ENCODE measurements at places on chromosomes 12 and 14.
A peak's percentile ranks its signal among the peaks of the same experiment; 100 is the strongest.

DNA sequence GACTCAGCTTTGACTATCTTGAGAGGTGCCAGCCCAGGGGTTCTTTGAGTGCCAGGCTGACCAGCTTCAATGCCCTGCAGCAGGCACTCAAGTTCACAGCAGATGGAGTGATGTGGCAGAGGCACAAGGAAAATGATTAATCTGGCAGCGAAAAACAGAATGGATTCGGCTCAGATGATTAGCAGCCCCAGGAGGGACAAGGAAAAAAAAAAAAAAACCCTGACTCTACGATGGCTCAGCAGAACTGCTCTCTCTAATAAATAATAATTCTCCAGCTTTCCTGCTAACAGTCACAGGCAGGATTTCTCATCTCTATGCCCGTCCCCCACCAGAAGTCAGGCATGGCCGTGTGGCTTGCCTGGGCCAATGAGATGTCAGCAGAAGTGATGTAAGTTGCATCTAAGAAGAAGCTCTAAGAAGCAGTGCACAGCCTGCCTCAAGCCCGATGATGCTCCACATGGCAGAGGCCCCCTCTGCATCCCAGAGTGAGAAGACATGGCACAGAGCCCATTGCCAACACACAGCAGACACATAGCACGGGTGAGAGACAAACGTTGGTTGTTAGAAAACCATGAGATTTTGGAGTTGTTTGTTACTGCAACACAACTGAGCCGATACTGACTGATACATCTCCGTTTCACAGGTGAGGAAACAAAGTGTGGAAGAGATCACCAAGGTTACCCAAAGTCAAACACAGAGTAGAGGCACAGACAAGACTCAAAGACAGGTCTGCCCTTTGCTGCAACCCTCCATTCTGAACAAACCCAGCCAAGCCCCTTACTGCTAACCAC lies 111.0 kb downstream of the SCARB1 start:
- DNase-seq: no peak

DNA sequence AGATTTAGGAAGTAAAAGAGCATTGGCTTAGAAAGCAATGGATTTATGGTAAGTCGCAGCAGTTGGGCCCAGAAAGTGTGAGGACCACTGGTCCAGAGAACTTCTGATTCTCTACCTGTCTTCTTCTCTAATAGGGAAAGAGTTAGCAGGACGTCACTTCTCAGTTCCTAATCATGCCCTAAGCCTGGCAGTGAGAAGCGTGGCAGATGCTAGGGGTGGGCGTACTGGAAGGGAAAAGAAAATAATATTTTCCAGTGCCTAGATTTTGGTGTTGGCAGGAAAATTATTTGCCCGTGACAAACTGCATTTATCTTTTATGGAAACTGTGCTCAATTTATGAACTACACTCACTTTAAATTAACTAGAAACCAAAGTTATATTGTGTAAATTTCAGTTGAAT lies 212.3 kb downstream of the PPFIA2 start:
- no peak for DNase-seq

- no peak for DNase-seq
Observed at GRCh38 chr12:32098112-32098511, 8.5 kb upstream of the BICD1 start.

GRCh38 chr12:87667378-87667777 lies 361.8 kb downstream of the C12orf50 start:
- DNase-seq: peak; percentile 1

DNA sequence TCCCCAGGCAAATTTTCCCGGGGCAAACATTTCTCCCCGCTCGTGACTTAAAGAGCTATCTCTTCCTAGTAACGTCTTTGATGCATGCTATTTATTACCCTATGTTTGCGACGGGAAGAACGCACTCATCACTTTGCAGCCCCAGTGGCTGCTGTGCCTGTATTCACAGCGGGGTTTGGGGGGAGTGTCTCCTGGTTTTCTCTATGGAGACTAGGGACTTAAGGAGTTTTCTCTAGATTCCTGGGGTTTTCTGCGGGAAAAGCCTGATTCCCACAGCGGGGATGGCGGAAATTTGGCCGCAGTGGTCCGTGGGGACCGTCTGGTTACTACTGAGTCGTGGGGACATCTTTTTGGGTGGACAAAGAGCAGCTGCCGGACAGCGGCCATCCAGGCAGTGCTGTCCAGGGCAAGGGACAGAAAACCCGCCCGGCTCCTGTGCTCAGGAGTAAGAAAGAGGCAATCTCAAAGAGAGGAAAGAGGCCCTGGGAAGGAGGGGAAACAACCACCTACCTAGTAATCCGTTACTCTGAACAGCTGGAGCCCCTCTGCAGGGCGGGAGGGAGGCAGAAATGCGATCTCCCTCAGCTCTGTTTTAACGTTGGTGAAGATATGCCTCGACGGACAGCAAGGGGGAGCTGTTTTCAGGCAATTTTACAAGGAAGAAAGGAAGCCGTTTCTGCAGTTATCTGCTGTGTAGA lies 771 bp upstream of the AVPR1A start:
- DNase-seq: peak; percentile 7

DNA sequence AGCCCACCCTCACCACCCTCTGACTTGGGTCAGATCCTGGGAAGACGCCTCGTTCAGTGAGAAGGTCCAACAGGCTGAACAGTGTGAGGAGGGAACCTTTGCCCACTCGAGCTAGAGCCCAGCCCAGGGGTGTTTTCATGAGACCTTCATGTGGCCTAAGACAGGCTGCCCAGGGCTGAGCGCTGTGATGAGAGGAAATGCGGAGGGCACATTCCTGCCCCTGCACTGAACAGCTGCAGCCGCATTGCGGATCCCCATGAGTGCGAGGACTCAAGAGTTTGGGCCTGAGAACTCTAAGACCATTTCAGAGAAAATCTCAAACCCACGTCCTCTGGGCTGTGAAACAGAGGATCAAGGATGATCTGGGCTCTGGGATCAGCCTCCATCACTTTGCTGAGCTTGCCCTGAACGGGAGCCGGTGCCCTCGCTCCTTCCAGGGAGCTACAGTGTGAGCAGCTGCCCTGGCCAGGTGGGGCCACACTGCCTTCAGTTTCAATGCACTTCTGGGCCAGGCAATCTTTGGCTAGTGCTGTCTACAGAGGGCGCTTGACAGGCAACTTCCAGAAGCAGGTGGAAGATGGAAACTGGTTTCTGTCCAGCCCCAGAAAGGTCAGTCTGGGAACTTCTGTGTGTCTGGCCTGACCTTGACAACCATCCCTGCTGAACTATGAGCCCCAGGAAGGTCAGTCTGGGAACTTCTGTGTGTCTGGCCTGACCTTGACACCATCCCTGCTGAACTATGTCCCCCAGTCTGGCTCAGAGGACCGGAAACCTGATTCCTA lies 43.5 kb upstream of the P2RX7 start:
- DNase-seq: no peak

DNA sequence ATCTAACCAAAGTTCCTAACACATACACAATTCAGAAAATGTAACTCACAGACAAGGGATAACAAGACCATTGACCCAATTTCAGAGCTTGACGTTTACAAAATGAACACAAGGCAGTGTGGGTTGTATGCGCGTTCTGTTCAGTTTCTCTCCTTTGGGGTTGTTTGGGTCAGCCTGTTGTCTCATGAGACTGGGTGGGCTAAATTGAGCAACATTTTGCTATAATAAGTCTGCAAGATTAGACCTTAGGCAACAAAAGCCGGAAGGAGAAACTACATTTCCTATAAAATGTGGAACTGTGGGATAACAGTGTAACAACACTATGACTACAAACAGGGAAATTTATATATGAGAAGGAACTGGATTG lies 18.8 kb upstream of the LTA4H start:
- no peak for DNase-seq

DNA sequence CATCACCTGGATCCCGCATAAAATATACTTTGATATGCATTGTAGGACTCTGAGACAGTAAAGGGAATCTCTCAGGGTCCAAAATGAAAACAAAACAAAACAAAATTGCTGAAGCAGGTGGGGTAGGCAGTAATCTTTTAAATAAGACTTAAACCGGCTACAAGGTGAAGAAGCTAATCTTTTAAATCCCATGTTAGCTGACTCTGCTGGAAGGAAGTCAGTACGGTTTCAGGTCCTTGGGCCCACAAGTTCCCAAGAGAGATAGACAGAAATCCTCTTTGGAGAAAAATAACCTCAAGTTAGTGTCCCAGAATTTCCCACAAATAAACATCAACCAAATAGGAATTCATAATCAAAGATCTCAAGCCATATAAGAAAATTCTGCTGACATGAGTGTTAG lies 5.0 kb upstream of the EPS8 start:
- DNase-seq: no peak

DNA sequence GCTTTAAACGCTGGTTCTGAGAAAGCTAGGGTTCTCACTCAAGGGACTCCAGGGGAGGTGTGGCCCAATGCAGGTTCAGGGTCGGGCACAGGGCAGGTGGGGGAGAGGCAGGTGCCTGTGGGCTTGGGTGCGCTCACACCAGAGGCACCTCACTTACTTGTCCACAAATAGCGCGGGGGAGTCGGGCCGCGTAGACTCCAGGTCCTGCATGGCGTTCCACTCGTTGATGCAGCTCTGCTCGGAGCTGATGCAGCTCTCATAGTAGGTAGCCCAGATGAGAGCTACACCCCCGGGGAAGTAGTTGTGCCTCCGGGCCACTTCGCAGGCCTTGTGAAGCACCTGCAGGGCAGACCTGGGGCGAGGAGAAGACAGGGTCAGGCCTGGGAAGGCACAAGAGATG lies 49.9 kb downstream of the SSH1 start:
- DNase-seq: no peak

- no peak for DNase-seq
Observed at GRCh38 chr14:55603401-55603953, 23.5 kb downstream of the KTN1 start.

DNA sequence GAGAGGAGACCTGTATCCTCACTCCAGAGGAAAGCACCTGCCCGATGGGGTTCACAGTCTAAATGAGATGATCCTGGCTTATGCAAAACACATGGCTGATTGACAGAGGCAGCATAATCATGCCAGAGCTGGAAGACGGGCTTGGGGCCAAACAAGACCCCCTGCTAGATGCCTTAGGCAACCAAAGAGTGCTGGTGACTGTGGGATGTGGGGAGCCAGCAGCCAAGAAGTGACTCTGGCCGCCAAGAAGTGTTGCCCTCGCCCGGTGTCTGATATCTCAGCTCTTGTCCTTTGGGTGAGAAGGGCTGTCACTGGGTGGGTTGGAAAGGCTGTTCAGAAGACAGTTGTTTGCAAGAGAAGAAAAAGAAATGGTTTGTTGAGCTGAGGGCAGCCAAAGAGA lies 56.7 kb downstream of the PLEKHG3 start:
- no peak for DNase-seq

DNA sequence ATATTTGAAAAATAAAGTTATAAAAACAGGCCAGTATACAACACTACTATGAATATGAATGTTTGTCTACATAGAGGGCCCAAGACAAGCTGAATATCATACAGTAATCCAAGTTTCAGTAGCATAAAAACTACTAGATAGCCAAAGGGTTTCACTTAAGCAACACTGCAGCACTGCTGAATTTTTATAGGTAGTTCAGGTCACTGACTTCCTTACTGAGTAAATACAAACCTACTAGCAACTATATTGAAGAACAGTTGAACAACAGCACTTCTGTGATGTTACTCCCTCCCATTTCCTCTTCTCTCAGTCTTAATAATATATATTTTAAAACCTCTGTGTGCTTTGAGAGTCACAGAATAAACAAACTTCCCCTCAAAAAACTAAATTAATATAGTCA lies 42.7 kb downstream of the GTF2A1 start:
- no peak for DNase-seq

DNA sequence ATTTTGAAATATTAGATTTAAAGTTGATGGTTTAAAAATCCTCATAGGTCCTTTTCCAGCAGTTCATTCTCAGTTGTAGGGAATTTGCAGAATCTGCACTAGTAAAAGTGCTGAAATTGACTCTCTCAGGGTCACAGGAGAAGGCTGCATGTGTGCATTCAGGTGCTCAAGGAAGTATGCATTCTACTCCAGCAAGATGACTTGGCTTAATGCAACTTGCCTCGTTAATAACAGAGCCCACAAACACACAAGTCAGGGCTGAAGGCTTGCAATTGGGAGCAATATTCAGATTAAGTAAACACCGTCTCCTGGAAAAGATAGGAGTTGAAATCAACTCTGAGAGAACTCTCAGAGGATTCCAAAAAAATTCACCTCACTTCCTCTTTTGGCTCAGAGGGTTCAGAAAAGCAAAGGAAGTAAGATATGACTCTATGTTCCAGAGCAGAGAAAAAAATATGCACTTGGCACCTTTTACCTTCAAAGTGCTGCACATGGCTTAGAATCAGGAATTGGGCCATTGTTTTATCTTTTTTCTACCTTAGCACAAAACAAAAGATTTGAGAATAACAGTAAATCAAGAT lies 406.3 kb upstream of the DCN start:
- no peak for DNase-seq

DNA sequence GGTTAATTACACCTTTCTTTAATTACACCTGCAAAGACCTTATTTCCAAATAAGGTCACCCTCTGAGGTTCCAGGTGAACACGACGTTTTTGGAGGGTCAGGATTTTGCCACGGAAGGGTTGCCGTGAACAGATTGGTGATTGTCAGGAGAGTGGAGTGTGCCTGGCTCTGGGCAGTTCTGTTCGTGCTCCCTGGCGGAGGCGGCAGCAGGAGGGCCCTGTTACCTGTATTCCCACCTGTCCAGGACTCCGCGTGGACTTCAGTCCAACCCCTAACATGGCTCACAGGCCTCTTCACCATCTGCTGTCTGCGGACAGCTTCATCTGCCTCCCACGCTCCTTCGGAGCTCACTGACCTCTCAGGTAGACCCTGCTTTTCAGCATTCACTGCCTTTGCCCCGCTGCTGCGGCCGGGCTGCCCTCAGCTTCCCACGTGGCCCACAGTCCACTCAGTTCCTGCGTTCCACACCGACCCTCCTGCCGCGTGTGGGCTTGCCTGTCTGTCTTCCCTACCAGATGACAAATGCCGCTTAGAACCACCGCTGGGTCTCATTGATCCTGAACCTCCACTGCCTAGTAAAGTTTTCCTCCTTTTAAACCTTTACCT lies 187.5 kb upstream of the DIO3 start:
- no peak for DNase-seq

- no peak for DNase-seq
Observed at GRCh38 chr12:91213-91612, 24.6 kb downstream of the IQSEC3 start.

GRCh38 chr12:68042212-68042699 lies 53.0 kb downstream of the IFNG-AS1 start:
- DNase-seq: peak; percentile 22

Measured in OCI-LY7 (cell line).